ENCODE measurements at places on chromosomes 11 and 22. TPM values are rescaled to one million over a fixed set of nuclear protein-coding genes. Genes with fewer than 3 reads are reported as not detected.
A peak's percentile ranks its signal among the peaks of the same experiment; 100 is the strongest.

DNA sequence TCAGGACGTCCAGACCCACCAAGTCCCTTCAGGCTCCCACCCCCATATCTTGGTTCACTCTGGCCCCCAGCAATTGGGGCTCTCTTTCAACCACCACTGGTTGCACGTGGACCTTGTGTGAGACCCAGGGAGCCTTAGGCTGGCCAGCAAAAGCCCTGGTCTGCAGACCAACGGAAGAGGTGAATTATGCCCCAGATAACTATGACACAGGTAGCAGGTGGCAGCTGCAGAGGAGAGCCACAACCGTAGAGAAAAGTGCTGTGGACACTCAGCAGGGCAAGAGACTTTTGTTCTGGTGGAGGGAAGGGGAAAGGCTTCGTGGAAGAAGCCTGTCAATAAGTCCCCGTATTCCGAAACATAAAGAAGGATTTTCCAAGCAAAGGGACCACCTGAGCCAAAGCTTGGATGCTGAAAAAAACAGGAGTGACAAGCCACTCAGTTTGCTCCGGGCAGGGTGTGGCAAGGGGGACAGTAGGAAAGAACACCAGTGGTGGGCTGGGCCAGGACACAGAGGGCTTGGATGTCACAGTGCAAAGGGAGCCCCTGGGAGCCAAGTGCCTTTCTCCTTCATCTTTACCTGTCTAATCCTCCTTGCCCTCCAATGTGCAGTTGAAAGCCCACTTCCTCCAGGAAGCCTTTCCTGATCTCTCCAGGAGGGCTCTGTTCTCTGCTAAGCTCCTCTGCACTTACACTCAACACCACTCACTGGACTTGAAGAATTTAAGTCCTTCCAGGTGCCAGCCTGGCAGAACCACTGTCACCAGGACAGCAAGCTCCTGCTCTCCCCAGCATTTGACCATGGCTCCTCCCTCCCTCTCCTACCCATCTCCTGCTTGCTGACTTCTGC lies 264.7 kb downstream of the BUD13 start:
- no peak for ATAC-seq

- ATAC-seq: no peak
These were observed 135.4 kb upstream of the PLET1 start for GRCh38 chr11:112396076-112396475.

DNA sequence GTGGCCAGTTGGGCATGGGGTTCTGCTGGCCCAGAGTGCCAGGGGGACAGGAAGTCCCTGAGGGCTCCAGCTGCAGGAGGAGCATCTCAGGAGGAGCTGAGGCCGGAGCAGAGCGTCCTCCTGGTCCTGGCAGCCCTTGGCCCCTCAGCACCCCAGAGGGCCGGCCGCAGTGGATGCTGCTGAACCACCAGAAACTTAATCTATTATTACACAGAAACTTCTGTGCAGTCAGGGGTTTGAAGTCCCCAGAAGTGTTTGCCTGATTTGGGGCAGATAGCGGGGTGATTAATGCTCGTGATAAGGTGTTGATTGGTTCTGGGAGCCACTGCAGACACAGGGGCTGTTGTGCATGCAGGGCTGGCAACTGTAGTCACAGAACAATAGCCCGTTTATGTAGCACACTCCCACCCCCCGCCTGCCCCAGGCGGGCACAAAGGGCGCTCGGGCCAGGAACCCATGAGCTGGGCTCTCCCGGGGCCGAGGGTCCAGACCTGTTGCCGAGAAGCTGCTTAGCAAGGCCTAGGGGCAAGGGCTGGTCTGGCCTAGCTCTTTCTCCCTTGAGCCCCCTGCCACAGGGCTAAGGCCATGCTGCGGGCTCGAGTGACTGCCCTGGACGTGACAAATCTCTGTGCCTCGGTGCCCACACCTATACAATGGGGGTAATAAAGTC lies 29.0 kb upstream of the KCNQ1OT1 start:
- no peak for ATAC-seq

DNA sequence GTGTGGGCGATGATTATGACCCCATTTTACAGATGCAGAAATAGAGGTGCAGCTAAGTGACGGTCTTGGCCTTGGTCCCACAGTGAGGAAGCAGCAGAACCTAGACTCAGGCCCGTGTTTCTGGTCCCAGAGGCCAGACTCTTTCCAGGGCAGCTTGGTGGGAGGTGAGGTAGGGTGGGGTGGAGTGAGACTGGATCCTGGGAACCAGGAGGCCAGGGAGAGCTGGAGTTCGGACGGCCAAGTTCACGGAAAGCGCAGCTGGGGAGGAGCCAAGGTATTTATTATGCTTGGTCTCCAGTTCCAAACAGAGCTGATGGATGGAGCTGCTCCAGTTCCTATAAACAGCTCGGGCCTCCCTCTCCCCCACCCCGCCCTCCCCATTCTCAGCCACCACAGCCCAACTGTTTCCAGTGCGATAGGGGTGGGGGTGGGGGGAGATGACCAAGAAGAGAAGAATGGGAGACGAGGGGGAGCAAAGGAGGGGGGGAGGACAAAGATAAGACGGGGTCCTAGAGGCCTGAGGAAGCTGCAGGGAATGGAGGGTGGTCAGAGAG lies 16.2 kb downstream of the LRRC32 start:
- no peak for ATAC-seq

DNA sequence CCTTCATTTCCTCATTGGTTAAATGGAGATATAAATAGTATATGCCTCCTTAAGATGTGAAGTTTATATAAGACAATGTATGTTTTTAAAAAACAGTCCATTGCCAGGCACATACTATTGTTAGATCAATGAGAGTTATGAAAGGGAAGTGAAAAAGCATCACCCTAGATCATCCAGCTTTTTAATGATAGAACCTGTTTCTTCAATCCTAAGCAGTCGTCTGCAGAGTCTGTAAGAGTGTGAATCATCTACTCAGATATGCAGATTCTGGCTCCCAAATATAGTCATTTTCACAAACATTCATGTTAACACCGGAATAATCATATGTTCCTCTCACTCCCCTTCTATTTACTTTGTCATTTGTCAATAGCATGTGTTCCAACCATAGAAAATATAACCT lies 65.3 kb upstream of the SLN start:
- no peak for ATAC-seq

- peak; percentile 66 for ATAC-seq
These were observed 222.5 kb downstream of the TBC1D22A start for GRCh38 chr22:46984751-46985506.

DNA sequence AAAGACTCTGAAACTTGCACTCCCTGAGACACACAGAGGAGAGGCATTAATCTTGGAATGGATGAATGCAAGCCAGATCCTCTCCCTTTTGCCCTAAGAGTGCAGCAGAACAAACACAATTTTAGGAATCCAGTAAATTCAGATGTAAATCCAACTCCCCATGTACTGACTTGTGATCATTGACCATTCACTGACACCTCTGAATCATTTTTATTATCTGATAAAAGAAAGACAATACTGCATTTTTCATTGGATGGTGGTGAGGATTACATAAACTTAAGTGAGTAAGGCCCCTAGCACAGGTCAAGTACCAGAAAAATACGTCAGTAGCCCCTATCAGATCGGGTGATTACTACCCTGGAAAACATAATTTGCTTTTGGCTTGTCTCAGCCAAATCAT lies 782.9 kb upstream of the API5 start:
- no peak for ATAC-seq

DNA sequence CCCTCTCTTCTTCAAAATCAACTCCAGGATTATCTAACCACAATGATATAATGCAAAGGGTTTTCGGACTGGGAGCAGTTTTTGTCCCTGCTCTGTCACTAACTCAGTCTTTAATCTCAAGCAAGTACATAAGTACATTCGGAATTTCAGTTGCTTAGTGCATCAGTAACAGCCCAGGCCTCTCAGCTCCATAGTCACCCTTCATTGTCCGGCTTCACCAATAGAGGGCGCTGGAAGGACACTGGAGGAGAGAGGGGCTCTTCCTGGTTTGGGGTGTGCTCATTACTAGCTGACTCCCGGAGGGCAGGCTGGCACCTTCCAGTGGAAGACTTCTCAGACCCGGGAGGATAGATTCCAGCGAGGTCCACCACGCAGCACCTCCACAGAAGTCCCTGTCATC lies 90.4 kb upstream of the PDGFD start:
- peak; percentile 44 for ATAC-seq

- ATAC-seq: no peak
These were observed 268.0 kb upstream of the ANO3 start for GRCh38 chr11:26063915-26064314.

DNA sequence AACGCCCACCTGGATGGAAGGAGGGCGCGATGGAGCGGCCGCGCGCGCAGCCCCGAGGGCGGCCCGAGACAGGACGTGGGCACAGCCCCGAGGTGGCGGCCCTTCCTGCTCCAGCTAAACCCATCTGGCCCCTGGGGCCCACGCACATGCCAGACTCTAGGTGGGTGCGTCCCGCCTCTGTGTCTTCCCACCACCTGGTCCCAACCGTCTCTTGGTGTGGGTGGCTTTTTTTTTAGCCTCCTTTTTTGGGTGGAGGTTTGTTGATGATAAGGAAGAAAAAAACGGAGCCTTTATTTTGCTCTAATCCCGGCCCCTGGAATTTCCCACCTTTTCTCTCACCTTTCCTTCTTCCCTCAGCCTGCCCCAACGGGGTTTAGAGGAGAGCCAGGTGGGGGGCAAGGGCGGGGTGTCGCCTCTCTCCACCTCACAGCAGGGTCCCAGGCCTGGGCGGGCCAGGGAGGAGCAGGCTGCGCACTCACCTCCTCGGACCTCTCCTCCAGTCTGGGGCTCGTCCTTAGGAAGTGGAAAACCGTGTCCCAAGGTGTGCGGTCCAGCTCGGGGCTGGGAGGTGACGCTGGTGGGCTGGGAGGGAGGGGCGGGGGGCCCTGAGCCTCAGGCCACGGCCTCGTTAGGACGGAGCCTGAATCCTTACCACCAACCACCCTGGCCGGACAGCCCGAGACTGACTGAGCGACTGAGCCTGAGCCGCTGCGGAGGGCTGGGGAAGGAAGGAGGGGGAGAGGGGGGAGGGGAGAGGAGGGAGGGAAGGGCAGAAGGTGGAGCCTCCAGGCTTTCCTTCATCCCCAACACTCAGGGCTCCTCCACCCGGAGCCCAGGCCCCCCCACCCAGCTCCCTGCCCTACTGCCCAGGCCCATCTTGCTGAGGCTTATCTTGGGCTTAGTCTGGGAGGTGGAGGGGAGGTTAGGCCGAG lies at the start of gene SOX10:
TSS of gene SOX10 (minus strand) at position 696 of the 932 bp plus-strand sequence. CDS start 771 bp downstream, outside the sequence.
- ATAC-seq: no peak

GRCh38 chr11:128300785-128301184 lies 286.6 kb downstream of the ETS1 start:
- no peak for ATAC-seq

DNA sequence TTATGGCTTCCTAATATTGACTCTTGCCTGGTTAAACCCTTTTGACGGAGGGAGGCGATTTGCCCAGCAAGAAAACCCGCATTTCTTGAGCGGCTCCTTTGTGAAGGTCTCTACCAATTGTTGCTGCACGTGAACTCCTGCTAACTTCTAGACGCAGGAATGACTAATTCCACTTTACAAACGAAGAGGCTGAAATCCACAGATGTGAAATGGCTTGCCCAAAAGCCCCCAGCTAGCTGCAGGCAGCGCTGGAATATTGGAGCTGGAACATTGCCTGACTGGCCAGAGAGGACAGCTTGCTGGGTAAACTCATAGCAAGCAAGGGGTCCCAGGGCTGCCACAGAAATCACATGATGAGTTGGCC lies 542 bp downstream of the GCAT start:
- no peak for ATAC-seq

DNA sequence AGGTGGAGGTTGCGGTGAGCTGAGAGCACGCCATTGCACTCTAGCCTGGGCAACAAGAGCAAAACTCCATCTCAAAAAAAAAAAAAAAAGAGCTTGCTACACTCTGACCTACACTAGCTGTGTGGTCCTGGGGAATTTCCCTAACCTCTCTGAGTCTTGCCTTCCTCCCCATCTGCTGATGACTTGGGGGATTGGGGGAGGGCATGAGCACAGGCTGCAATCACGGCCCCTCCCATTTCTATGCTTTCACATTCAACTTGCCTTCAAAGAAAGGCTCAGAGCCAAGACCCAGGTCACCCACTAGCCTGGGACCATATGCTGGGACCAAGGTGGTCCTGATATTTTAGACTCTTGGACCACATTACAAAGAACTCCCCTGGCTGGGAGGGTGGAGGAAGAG lies 39.8 kb upstream of the TEF start:
- no peak for ATAC-seq

The KCNQ1 gene
- 1.6 TPM for total RNA-seq

The C11orf91 gene
- total RNA-seq: 1.1 TPM

The NCAM1 gene
- total RNA-seq: 0.60 TPM

The NCR3LG1 gene
- total RNA-seq: 1.4 TPM

Measured in esophagus mucosa (tissue), 1 donor.